ENCODE measurements at places on chromosomes 6 and 20.

GRCh38 chr6:166770216-166771116 is 143.4 kb upstream of the RPS6KA2 start:
- DNase-seq: no peak

GRCh38 chr6:15304337-15305042 is 58.6 kb downstream of the JARID2 start:
- no peak for DNase-seq

DNA sequence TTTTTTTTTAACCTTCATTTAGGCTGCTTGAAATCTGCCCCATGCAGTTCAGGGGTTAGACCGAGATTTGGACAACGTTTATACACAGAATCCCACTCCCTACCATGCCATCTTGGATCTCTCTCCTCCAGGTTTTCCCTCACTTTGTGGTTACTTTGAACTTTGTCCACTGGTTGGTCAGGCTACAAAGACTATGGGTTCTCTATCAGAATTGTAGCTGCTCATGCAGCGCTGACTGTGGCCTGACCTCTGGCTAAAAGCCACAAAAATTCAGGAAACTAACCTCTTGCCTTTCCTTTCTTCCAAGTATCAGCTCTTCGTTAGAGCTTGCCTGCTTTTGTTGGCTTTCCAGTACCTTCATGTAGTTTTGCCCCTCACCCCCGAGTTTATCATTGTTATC is 44.9 kb upstream of the KCNG1 start:
- no peak for DNase-seq

GRCh38 chr6:32224696-32225095 is 829 bp upstream of the NOTCH4 start:
- DNase-seq: no peak

- DNase-seq: no peak
Observed at GRCh38 chr6:3316331-3316730, 57.6 kb downstream of the PSMG4 start.

DNA sequence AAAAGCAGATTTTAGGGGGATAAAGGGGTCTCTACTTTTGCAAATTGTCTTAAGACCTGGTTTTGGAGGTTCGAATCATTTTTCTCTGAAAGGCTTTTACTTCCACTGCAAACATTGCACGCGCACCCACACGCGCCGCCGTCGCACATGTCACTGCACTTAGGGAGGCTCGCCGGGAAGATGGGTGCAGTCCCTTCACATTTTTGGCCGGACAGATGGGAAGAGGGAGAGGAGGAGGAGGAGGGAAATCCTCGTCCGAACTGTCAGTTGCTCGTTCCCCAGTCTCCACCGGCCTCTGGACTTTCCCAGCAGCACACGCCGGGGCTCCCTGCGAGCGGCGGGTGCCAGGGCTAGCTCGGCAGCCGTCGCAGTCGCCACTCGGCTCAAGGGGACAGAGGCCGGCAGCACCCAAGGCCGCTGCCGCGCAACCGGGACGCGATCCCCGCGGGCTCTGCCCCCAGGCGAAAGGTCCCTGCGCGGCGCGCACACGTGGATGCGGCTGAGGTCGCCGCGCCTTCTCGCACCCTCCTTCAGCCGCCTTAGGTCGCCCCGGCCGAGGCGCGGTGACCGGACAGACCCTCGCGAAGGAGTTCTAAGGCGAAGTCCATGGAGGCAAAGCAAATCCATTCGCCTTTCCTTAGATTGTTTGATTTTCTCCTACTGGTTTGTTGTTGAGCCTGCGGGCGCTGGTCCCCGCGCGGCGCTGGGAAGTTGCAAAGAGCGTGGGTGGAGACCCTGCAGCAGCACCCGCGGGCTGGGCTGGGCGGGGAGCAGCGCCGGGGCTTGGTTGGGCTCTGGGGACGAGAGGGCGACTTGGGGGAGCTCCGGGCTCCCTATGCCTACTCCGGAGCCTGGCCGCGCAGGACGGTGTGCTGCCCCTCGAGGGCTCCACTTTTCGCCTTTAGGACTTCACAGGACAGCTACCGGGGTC is 1.2 kb downstream of the MYB start:
- DNase-seq: no peak

GRCh38 chr20:44601801-44602204 is 19.4 kb downstream of the PKIG start:
- DNase-seq: peak; percentile 71

GRCh38 chr6:139920776-139921100 is 546.3 kb upstream of the CITED2 start:
- no peak for DNase-seq

GRCh38 chr20:57837208-57838035 is 127.6 kb upstream of the PMEPA1 start:
- no peak for DNase-seq

DNA sequence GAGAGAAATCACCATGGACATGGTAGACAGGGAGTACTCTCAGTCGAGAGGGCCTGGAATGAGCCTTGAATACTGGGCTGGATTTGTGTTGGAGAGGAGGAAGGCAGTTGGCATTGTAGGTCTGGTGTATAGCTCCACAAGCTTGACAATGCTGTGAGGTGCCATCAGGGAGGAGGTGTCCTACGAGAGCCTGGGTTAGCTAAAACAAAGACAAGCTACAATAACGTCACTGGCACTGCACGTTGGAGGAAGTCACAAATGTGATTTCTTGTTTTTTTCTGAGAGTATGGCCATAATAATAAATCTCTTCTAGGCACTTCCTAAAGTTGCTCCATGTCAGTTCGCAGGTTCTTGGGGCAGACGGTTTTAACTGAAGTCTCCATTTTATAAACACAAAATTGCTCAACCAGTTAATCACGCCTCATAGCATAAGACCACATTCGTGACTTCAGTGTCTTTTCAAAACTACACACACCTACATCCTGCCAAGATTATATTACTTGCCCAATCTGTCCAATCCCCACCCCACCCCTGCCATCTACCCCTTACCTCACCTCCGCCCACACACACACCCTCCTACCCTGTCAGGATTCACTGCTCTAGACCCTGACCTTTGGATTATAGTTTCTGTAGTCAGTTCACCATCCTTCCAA is 4.4 kb upstream of the HLA-DMB start:
- no peak for DNase-seq

- DNase-seq: no peak
Observed at GRCh38 chr6:11324453-11325015, 92.1 kb upstream of the NEDD9 start.

- no peak for DNase-seq
Observed at GRCh38 chr6:163296835-163297519, 117.5 kb upstream of the QKI start.

- DNase-seq: no peak
Observed at GRCh38 chr6:80637312-80637711, 530.8 kb downstream of the BCKDHB start.

DNA sequence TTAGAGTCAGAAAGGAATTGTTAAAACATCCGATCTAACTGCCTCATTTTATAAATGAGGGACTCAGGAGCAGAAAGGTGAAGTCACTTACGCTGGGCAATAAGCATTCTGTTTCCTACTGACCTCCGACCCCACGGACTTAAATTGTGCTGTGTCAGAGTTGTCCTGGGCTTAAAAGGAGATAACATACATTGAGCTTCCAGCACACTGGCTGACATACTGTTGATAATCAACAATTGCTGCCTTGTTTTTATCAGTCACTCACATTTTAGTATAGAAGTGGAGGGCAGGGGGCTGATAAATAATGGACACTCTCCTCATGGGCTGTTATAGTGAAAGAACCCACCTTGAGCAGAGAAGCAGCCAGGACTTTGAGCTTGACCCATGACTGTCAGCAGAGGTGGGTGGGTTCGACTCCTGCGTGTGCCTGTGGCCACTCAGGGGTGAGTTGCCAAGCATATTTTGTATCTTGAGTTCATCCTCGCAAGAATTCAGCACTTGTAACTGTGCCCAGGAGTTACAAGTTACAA is 166.5 kb upstream of the JARID2 start:
- no peak for DNase-seq

Measured in AG09319 (cell line).